ENCODE measurements at places on chromosomes 2 and 18. TPM values are rescaled to one million over a fixed set of nuclear protein-coding genes. Genes with fewer than 3 reads are reported as not detected.

The PLA2R1 gene
- 3.8 TPM for total RNA-seq

The MROH2A gene
- total RNA-seq, result not detected

The GPBAR1 gene
- 1.3 TPM for total RNA-seq

The GCKR gene
- not detected for total RNA-seq

The DPP10 gene
- 0.27 TPM for total RNA-seq

The CTDP1 gene
- total RNA-seq, result 7.4 TPM

The SOX11 gene
- total RNA-seq, result 13.2 TPM

The ATRAID gene
- total RNA-seq, result 121 TPM

The NDC80 gene
- total RNA-seq, result 12.5 TPM

The RAD51AP2 gene
- total RNA-seq, result under 0.01 TPM

The CNDP1 gene
- 0.13 TPM for total RNA-seq

The IL36G gene
- 0.31 TPM for total RNA-seq

The TCF23 gene
- 0.35 TPM for total RNA-seq

The HNMT gene
- 37.7 TPM for total RNA-seq

The SIX3 gene
- not detected for total RNA-seq
